ENCODE measurements at places on chromosomes 7 and 10.
A peak's percentile ranks its signal among the peaks of the same experiment; 100 is the strongest.

GRCh38 chr10:112517451-112517862 lies 70.4 kb downstream of the VTI1A start:
- DNase-seq: no peak

DNA sequence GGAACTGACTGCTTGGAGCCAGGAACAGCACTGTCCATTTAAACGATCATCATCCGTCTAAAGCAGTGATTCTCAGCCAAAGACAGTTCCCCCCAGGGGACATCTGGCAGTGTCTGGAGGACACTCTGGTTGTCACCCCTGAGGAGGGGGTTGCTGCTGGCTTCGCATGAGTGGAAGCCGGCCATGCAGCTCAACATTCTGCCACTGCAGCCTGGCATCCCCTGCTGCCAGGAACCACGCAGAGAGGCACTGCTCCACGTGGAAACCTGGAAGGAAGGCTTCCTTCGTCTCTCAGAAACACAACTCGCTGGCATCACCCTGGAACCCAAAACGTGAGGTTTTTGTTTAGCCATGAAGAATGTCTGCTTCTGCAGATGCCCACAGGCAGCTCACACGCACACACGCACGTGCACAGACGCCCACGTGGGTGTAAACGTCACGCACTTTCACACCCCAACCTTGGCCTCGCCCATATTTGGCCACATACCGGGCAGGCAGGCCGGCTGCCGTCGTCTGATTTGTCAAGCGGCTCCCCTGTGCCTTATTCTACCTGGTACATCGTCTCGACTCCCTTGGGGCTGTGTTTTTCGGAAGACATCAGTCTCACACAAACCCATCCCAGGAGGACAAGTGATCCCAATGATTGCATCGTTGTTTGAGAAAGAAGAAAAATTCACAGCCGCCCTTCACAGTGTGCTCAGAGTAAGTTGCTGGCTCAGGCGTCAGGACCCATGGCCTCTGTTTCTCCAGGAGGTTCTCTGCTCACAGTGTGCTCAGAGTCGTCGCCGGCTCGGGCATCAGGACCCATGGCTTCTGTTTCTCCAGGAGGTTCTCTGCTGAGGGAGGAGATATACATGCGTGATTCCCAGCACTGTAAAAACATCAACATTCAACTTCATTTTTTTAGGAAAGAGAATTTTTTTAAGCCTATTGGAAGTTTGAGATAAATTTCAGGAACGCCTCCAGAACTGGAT lies 127.2 kb upstream of the PPP2R2D start:
- no peak for DNase-seq

GRCh38 chr10:7432884-7433726 lies 22.3 kb upstream of the SFMBT2 start:
- DNase-seq: peak; percentile 88

DNA sequence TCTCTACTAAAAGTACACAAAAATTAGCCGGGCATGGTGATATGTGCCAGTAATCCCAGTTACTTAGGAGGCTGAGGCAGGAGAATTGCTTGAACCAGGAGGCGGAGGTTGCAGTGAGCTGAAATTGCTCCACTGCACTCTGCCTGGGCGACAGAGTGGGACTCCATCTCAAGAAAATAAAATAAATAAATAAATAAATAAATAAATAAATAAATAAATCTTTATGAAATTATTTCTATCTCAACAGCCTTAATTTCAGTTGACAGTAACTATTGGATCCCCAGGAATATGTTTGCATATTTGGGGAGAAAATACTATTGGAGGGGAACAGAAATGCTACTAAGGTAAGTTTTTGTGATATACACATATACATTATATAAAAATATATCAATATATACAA lies 20.0 kb downstream of the TMEM229A start:
- DNase-seq: no peak

- DNase-seq: no peak
Measured at GRCh38 chr10:28850784-28851183, 173.5 kb downstream of the BAMBI start.

GRCh38 chr10:51896849-51897248 lies 197.5 kb upstream of the CSTF2T start:
- DNase-seq: no peak

DNA sequence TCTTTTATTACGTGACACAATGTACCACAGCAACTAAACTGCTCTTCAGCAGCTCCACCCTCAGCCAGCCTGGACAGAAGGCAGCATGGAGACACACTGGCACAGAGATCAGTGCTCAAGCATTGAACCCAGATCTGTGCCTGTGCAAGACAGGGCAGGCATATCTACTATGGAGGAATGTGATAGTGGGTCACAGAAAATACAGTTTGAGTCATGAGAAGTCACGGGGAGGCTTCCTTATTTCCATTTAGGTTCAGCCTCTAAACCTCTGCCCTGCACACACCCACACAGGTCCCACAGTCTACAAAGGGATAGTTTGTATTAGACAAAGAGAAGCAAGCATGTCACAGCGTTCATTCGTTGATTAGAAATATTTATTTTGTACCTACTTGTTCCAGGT lies 187.4 kb upstream of the AGR3 start:
- DNase-seq: no peak

GRCh38 chr10:96408201-96408600 lies 49.4 kb upstream of the OPALIN start:
- DNase-seq: no peak

DNA sequence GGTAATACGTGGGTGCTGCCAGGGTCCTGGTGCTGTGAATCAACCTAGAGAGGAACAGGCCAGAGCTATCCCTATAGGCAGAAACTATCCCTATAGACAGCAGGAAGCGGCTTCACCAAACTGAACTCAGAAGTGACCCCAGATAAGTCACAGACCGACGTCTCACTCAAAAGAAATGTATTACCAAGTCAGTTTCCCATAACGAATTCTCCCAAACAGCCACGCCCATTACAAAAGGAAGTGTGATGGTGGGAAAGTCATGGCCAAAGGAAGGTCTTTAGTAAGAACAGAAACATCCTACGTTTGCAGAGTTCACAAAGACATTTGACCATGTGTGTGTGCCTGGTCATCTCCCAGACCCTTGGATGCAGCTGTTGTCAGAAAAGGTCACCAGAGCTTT lies 470.8 kb upstream of the ADARB2 start:
- no peak for DNase-seq

GRCh38 chr7:110600956-110601355 lies 490.0 kb upstream of the LRRN3 start:
- peak; percentile 63 for DNase-seq

All from NCI-H1092 (cell line).